NCI-H1105 (cell line): ENCODE measurements at places on chromosomes 3 and 15.

- no peak for DNase-seq
These were observed 133.9 kb downstream of the RAP2B start for GRCh38 chr3:153295901-153296300.

DNA sequence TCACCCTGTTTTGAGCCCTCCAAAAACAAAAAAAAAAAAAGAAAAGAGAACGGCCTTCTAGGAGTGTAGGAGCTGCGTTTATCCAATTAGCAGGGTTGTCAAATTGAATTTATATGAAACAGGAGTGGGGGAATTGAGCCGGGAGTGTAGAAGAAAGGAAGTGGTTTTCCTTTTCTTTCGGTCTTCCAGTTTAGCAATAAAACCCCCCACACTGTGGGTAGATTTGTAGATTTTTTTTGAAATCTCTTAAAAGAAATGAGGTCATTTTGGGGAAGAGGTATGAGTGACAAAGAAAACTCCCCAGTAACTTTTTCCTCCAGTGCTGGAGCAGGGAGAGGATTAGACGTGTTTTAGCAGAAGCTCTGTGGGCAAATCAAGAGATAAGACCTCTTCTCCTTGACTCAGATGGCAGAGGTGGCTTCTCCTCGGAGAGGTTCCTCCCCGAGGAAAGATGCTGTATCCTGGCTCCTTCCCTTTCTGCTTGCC, 30.8 kb downstream of the BOC start:
- DNase-seq = no peak

DNA sequence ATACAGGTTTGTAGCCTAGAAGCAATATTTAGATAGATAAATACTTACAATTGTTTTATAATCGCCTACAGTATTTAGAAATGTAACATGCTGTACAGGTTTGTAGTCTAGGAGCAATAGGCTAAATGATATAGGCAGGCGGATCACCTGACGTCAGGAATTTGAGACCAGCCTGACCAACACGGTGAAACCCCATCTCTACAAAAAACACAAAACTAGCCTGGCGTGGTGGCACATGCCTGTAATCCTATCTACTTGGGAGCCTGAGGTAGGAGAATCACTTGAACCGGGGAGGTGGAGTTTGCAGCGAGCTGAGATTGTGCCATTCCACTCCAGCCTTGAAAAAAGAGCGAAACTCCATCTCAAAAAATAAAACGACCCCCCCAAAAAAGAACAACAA, 375.2 kb upstream of the EPHA3 start:
- no peak for DNase-seq

GRCh38 chr15:89828281-89829145, 13.9 kb upstream of the ANPEP start:
- no peak for DNase-seq

DNA sequence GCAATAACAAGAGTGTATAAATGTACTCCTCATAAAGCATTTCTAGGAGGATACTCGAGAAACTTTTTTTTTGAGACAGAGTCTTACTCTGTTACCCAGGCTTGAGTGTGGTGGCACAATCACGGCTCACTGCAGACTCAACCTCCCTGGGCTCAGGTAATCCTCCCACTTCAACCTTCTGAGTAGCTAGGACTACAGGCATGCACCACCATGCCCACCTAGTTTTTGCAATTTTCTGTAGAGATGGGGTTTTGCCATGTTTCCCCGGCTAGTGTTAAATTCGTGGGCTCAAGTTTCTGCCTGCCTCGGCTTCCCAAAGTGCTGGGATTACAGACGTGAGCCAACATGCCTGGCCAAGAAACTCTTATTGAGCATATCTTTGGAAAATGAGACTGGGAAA, 59.1 kb upstream of the PHLDB2 start:
- DNase-seq = no peak

- no peak for DNase-seq
These were observed 222.2 kb upstream of the GADL1 start for GRCh38 chr3:31116651-31117050.

DNA sequence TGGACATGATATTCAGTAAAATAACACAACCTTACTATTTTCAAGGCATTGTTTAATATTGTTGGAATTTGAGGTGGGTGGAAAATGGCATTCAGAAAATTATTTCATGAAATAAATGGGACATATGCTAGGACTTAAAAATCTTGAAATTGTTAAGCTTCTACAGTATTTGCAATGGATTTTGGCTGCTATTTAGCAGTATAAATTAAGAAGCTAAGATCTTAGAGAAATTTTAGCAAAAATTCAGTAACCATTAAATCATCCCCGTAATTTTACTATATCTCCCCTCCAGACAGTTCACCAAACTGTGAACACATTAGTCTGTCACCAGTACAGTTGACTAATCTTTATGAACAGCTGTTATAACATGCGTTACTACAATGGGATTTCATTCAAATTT, 8.2 kb downstream of the DIPK2A start:
- no peak for DNase-seq

DNA sequence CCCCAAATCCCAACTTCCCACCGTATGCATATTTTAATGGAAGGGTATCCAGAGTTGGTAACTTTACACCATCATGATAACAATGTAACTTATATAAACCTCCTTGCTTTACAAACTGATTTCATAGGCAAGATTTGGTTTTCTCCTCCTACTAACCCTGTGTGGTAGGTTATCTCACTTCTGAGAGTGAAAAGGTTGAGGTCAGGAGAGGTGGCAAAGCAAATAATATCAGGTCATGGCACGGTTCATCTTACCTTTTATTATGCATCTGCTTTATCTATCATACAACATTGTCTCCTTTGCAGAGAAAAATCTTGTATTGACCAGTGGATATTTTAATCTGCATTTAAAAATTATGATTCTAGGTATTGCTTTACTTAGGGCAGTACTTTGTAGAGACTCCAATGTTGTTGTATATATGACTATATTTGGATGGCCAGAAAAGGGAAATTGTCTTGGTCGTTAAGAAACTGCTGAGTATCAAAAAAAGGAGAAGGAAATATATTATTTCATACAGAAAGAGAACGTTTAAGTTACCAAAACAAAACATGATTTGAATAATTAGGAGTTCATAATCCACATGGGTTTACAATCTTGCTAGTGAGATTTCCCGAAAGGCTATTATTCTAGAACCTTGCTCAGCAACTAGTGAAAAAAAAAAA, 30.4 kb downstream of the NFKBIZ start:
- DNase-seq = no peak

DNA sequence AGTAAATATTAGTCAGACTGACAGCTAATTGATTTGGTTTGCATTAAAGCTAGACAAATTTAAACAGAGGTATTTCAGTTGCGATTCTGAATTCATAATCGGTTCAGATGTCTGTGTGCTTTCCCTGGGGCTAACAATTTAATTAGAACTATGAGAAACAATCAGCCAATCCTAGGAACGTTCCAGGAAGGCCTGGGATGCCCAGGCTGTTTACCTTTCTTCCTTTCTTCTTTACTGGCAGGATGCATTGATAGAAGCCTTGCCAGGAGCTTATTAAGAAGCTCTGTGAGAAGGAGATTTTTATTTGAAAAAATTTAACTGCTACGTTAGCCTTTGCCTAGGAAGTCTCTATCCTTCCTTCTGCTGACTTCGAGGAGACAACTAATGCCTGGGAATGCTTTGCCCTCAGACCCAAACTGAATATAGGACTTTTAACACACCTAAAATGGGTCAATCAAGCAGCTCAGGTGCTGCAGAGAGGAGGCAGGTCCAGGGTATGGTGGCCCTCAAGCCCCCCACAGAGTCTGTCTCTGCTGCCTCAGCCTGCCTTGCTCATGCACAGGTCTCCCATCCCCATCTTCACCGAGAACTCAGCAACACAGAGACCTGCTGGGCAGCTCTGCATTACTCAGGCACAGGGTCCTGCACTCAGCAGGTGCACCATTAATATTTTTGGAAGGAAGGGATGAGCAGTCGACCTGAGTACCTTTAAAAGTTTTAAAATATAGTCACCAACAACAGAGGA, 48.5 kb downstream of the PCSK6 start:
- DNase-seq = no peak

DNA sequence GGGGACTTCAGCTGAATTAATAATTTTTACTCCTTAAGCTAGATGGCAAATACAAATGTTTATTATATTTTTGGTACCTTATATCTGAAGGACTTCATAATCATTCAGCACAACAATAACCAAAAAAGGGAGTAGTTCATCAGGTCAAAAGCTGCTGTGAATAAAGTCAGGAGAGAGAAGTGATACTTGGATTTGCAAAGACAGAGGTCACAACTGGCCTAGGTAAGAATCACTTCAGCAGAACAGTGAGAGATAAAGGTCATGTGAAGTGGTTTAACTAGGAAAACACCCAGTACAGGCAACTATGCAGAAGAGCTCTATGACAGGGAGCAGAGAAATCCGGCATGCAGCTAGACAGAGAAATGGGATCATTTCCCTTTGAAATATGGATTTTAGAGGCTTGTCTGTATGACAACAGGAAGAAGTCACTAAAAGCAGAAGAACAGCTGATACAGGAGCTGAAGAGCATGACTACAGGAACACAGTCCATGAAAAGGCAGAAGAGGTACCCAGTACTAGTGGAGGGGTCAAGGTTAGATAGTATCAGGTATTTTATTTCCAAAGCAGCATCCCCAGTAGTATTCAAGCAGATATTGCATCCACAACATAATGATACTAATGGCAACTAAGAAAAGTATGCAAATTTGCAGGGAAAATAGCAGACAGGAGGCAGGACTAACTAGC, 25.7 kb downstream of the ZMAT3 start:
- DNase-seq = no peak

GRCh38 chr3:142586803-142587406, 8.4 kb upstream of the ATR start:
- DNase-seq = peak; percentile 67

DNA sequence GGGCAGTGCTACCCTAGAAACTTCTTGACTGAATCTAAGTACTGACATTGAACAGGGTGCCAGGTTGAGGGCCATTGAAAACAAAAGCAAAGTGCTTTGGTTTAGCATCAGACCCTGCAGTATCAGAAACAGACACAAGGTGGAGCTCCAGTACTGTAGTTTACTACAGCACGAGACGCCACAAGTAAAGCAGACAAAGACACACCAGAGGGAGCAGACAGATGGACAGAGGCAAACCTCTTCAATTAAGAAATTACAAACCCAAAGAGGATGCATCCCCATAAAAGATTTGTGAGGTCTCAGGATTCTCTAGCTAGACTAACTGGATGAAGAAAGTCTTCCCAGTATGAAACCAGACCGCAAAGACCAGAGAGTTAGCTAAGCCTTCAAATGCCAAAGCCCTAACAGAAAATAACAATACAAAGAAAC, 16.6 kb downstream of the TOP2B start:
- DNase-seq = peak; percentile 54

GRCh38 chr3:53457068-53457467, 37.3 kb upstream of the CACNA1D start:
- DNase-seq = no peak

- no peak for DNase-seq
These were observed 41.8 kb upstream of the UBE2E2 start for GRCh38 chr3:23161308-23161707.
